ENCODE measurements at places on chromosomes 6 and 20. TPM values are rescaled to one million over a fixed set of nuclear protein-coding genes. Genes with fewer than 3 reads are reported as not detected.
A peak's percentile ranks its signal among the peaks of the same experiment; 100 is the strongest.

Gene C20orf144
- total RNA-seq: not detected

Gene SLC44A4
- total RNA-seq: 0.29 TPM

DNA sequence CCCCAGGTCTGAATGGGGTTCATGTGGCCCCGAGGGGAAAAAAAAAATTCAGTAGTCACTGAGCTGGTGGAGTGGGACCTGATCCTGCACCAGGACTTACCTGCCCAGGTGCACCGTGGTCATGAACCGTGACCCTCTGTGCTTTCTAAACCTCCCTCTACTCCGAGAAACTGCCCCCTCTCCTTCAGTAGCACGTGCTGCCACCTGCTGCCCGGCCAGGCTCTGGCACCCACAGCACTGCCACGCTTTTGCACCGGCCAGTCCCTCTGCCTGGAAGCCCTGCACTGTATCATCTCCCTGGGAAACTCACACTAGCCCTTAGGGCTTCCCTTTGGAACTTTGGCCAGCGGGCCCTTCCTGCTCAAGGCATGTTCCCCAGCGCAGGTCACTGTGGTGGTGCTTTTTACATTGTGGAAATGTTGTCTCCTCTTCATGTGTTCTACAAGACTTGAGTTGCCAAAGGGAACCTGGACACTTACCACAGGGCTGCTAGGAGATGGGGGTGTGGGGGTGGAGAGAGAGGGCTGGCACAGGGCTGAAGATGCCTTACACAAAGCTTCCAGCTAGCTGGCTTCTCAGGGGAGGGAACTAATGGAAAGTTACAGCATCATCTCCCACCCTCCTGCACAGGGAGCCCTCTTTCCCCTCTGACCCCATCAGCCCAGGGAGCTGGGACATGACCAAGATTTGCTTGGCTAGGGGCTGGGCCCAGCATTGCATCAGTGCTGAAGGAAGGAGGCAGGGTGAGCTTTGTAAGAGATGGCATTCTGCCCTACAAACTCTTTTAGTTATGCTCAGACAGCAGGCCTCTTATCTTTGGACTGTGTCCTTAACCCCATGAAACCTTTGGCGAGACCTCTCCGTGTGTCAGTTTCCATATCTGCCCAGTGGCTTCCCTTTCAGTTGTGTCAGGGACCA is 2.5 kb upstream of the PTPRT start:
- H3K36me3 ChIP-seq: no peaks in the 10 kb centered on the region
- H3K27ac ChIP-seq: no peak overlapping the region
- peaks cover 14% of the 10 kb centered on the region for H3K27me3 ChIP-seq

- H3K27ac ChIP-seq: peak within 1 kb of the TSS; percentile 19
- H3K27me3 ChIP-seq: peaks cover 19% of the 10 kb centered on the region
- H3K4me1 ChIP-seq: peaks cover 38% of the 10 kb centered on the region
- peak within 1 kb of the TSS; percentile 65 for H3K4me3 ChIP-seq
- H3K36me3 ChIP-seq: no peaks in the 10 kb centered on the region
These were observed at the start of gene CDH4 for GRCh38 chr20:61251529-61252393. TSS of gene CDH4 (plus strand) at chr20:61252261.

DNA sequence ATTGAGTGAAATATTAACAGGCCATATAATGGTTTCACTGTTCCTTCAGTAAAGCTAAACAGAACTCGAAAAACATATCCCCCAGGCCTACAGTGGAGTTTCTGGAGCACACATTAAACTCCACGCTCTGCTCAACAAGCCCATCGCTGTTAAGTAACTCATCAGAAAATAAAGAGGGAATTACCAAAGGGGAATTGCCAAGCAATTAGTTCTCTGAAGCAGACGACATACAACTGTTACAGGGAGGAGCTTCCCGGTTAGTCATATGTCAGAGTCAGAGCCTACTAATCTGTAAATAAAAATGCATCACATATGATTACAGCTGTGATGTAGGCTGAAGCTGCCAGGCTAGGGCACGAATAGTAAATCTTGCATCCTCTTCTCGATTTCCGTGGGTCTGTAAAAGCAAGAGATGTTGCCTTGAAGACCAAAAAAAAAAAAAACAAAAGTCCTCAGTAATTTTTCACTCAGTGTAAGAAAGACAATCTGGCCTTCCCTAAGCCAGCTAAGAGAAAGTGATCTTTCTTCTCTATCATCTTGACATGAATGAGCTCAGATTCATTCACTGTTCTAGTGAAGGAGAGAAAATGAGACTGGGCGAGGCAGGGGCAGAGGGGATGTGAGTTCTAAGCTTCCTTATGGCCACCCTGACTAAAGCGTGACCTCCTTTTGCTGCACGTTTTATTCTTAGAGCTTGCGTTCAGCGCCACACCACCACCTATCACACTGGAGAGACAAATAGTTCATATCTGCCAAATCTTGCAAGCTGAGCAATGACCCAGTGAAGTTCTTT is 13.8 kb downstream of the ATXN1 start:
- H3K4me1 ChIP-seq: peaks cover 52% of the 10 kb centered on the region
- DNase-seq: peak; percentile 89
- H3K4me3 ChIP-seq: no peak overlapping the region
- no peaks in the 10 kb centered on the region for H3K27me3 ChIP-seq
- H3K27ac ChIP-seq: peak overlapping the region; percentile 81
- H3K36me3 ChIP-seq: peaks cover 4% of the 10 kb centered on the region

DNA sequence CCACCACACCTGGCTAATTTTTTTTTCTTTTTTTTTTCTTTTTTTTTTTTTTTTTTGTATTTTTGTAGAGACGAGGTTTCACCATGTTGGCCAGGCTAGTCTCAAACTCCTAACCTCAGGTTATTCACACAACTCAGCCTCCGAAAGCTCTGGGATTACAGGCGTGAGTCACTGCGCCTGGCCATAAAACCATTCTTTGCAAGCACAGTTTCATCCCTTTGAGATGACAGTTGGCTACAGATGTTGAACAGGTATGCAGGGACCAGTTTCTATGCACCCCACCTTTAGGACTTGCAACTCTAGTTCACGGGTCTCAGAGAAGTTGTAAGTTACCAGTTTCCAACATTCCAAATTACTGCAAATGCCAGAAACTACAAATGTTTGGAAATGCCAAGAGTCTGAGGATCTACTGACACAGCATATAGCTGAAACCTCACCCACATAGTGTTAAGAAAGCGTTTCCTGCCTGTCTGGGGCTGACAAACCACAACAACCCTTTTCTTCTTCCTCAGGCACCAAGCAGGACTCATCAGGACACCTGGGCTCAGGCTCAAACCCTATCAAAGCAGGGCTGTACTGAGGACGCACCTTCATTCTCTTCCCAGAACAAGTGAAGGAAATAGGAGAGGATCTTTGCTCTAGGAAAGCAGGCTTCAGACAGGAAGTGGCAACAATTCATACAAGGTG is 22.9 kb downstream of the ARHGAP18 start:
- no peaks in the 10 kb centered on the region for H3K27me3 ChIP-seq
- no peak overlapping the region for H3K27ac ChIP-seq
- peak; percentile 64 for DNase-seq
- H3K4me1 ChIP-seq: peaks cover 32% of the 10 kb centered on the region

Data from astrocyte (in vitro differentiated cells and primary cell).